CD14-positive monocyte (primary cell): ENCODE measurements at places on chromosomes 1 and 21. TPM values are rescaled to one million over a fixed set of nuclear protein-coding genes. Genes with fewer than 3 reads are reported as not detected.
A peak's percentile ranks its signal among the peaks of the same experiment; 100 is the strongest.

DNA sequence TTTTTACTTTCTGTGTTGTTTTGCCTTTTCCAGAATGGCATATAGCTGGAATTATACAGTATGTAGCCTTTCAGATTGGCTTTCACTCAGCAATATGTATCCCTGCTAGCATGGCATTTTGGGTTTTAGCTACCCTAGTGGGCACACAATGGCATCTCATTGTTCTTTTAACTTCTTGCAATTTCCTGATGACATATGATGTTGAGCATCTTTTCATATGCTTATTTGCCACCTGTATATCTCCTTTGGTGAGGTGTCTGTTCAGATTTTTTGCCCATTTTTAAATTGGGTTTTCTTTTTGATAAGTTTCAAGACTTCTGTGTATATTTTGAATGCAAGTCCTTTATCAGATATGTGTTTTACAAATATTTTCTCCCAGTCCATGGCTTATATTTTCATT is 14.0 kb downstream of the TSEN15 start:
- no peak for DNase-seq

DNA sequence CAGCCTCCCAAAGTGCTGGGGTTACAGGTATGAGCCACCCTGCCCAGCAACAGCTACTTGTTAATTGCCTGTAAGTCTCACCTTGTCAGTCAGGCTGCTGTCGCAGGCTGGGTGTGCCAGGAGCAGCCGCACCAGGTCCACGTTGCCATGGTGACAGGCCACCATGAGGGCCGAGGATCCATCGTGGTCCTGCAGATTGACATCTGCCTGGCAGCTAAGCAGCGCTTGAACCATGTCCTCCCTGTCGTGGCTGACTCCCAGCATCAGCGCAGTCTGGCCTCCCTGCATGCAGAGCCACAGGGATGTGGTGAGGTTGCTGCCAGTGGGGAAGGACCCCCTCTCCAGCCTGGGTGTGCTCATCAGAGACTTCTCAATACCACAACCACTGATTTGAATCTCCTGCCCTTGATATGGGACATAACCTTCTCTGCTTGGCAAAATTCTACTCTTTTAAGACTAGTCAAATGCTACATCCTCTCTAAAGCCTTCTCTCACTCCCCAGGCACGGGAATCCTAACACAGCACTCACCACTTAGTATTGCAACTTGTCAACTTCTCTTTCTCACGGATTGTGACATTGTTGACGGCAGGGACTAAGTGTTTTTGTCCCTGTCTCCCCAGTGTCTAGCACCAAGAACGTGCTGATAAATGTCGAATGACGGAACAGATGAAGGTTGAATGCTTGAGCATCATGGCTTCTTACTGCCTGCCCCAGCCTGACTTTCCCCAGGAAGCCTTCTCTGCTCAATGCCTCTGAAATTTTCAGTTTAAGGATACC is 52.9 kb downstream of the L1TD1 start:
- DNase-seq = no peak

GRCh38 chr1:109892561-109893368 is 17.9 kb upstream of the CSF1 start:
- DNase-seq = peak; percentile 44

DNA sequence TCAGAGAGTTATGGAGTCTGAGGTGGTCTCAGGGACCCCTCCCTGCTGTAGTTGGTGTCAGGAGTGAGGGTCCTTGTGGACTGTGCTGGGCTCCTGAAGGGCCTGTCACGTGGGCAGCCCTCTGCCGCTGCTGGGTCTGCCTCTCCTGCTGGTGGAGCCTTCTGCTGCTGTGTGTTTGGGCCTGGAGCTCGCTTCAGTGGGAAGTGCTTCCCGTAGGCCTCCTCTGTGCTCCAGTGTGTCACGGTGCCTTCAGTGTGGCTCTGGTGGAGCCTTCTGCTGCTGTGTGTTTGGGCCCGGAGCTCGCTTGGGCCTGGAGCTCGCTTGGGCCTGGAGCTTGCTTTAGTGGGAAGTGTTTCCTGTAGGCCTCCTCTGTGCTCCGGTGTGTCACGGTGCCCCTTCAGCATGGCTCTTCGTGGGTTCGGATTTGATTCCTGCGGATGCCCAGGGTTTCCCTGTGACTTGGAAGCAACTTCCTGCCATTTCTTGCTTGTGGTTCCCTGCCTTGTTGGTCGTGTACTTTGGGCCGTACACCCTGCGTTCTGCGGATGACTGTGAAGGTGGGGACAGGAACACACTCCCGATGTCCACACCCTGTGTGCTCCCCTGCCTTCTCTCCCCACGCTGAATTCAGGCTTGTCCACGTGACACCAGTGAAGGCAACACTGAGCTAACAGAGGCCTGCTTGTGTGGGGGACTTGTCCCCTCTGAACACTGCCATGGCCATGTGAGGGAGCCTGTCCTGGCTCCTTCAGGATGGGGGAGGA is 19.5 kb downstream of the C1orf174 start:
- DNase-seq = no peak

The NFASC gene
- polyA plus RNA-seq = not detected

- peak; percentile 48 for DNase-seq
Measured at GRCh38 chr1:59730759-59731478, 83.8 kb upstream of the HOOK1 start.

The NR5A2 gene
- not detected for polyA plus RNA-seq

The C1orf94 gene
- polyA plus RNA-seq = not detected in 2 replicates

The SLC44A5 gene
- not detected for polyA plus RNA-seq

GRCh38 chr1:5744911-5745799 is 247.1 kb downstream of the NPHP4 start:
- no peak for DNase-seq

- DNase-seq = no peak
Measured at GRCh38 chr1:90162216-90162615, 167.3 kb downstream of the ZNF326 start.

- DNase-seq = peak; percentile 16
Measured at GRCh38 chr1:55640708-55641473, 425.7 kb upstream of the USP24 start.

The FAM163A gene
- not detected for polyA plus RNA-seq

The GSTM1 gene
- not detected in 2 replicates for polyA plus RNA-seq

- no peak for DNase-seq
Measured at GRCh38 chr1:87905651-87906050, 577.0 kb downstream of the LMO4 start.

GRCh38 chr1:56336982-56337381 is 242.4 kb downstream of the PLPP3 start:
- DNase-seq = no peak

The LIN28A gene
- polyA plus RNA-seq = not detected

The JMJD4 gene
- polyA plus RNA-seq = 11.2 TPM

DNA sequence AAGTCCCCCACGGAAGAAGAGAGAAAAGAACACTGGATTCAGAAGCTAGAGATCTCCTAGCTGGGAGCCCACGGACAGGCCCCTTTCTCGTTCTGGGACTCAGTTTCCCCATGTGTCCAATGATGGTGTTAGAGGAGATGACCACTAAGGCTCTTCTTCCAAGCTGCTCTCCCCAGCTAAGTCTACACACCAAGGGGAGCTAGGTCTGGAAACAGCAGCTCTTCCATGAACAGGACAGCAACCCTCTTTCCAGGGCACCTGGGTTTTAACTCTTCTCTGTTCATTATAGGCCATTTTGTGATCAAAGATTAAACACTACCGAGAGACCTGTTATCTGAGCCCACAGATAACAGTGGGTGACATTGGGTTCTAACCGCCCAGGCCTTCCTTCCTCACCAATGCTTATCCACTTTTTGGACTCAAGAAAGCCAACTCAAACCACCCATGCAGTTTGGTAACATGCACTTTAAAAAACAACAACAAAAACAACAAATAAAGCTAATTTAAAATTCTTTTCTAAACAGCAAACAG is 85.9 kb downstream of the MRPL37 start:
- no peak for DNase-seq

- DNase-seq = no peak
Measured at GRCh38 chr1:153612755-153613331, at the start of gene S100A16. Gene S100A16, minus strand, starts transcription at chr1:153613137. Its CDS starts 4,986 bp downstream, at chr1:153608151.

- no peak for DNase-seq
Measured at GRCh38 chr1:117689997-117690625, 84.3 kb downstream of the TENT5C start.

- no peak for DNase-seq
Measured at GRCh38 chr1:181100015-181100905, 11.8 kb downstream of the IER5 start.

The PROX1 gene
- polyA plus RNA-seq = not detected

DNA sequence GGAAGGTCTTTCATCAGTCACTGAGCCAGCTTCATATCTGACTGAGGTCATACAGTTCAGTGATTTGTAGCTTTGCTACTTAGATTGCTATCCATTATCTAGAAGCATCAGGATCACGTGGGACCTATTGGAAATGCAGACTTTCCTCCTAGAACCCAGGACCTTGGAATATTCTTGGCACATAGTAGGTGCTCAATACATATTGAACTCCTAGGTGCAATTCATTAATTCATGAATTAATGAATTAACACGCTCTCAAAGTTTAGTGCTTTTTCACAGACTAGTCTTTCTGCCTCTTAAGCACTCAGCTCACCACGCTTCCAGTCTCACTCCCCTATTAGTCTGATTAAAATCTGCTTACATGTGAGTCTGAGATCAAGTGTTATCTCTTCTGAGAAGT is 12.1 kb downstream of the METTL18 start:
- DNase-seq = no peak

GRCh38 chr1:40915581-40915980 is 53.4 kb upstream of the CITED4 start:
- DNase-seq = no peak

DNA sequence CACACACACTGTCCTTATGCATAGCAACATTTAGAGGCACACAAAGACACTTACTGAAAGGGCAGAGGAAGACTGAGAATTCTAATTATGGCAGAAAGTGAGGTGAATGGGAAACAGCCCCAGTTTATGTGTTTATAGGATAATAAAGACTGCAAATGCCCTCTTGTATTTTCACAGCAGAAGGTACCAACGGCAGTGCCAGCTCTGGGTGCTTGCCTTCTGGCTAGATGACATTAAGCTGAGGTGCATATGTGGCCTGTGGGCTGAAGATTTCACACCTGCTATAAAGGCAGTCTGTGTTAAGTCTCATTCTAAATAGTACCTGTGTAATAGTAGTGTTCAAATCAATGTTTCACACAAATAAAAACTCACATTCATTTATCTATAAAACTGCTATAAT is 347.2 kb upstream of the ZRANB2 start:
- DNase-seq = no peak

The AIM2 gene
- polyA plus RNA-seq = 9.8 TPM

DNA sequence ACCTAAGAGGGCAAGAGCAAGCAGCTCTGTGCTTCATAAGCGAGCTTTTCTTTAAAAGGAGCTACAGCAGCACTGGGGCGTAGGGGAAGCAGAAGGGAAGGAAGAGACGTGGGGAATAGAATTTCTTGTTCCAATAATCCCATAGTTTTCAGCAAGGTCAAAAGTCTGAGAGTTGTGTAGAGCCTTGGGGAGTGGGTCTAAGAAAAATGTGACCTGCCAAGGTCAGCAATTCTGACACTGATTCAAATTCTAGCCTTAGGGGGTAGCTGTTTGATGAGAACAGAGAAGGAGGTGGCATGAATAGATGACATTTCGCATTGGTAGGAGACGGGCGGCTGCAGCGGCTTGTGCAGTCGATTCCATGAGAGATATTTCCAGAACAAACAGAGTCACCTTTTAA is 22.4 kb downstream of the PRRX1 start:
- DNase-seq = no peak
